ENCODE measurements at places on chromosomes 13 and 19.

- peak; percentile 21 for DNase-seq
Observed at GRCh38 chr13:79560954-79561353, 80.0 kb downstream of the NDFIP2 start.

- DNase-seq = no peak
Observed at GRCh38 chr13:43911278-43911677, 31.6 kb downstream of the LACC1 start.

DNA sequence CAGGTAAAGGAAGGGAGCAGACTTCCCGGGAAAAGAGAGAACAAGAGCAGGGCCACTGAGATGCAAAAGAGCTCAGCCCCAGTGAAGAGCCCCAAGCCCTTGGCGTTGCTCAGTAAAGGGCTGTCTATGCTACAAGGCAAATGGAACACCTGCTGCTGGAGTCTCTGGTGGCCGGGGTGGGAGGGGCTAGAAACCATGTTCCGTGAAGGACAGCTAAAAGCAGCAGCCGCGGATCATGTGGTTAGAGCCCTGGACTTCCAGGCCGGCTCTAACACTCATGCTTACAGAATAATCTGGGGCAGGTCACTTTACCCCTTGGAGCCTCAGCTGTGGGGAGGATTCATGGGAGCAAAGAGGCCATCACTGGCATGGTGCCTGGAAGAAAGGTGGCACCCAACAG, 17.8 kb downstream of the POU2F2 start:
- no peak for DNase-seq

- DNase-seq = peak; percentile 86
Observed at GRCh38 chr19:12564016-12564664, 12.9 kb upstream of the ZNF564 start.

DNA sequence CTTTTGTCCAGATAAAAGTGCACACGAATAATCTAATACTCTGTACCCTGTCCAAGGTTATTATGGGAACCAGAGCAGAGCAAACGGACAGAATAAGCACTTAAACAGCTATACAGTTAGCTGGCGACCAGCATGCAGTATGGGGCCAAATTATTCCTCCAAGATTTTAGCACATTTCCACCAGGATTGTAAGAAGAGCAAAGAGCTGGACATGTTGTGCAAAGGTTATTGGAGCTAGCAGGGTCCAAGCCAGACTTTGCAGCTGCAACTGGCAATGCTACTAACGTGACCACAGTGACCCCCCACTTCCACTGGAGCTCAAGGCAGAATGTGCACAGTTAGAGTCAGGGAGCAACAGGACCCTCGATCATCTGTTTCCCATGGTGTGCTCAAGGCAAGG, 89.9 kb downstream of the COL4A1 start:
- DNase-seq = no peak

DNA sequence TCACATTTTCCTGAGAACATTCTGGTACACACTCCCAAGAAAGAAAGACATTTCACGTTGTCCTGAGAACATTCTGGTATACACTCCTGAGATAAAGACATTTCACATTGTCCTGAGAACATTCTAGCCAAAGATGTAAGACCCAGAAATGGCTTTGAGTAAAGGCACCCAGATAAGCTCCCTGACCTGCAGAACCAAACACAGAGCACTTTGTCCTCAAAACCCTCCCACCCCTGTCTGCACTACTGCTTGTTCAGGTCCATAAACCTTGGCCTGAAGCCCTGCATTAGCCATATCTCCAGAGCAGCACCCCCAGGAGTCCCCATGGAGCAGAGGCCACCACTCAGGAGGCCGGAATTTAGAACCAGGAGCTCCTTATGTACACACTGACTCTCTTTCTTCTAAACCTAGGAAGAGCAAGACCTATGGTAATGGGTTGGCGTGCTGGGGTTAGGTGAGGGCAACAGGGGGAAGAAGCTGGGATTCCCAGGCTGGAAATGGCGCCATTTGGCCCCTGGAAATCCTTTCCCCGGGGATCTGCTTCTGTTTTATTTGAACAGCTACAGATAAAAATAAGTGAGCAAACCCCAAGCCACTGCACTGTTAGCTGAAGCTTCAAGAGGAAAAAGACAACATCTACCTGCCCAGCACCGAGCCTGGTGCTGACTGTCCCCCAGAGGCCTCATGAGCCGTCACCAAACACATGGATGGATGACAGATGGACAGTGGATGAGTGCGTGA, 13.7 kb downstream of the GAS6 start:
- no peak for DNase-seq

GRCh38 chr13:65606622-65607021, 1623.5 kb downstream of the PCDH9 start:
- DNase-seq = peak; percentile 19

DNA sequence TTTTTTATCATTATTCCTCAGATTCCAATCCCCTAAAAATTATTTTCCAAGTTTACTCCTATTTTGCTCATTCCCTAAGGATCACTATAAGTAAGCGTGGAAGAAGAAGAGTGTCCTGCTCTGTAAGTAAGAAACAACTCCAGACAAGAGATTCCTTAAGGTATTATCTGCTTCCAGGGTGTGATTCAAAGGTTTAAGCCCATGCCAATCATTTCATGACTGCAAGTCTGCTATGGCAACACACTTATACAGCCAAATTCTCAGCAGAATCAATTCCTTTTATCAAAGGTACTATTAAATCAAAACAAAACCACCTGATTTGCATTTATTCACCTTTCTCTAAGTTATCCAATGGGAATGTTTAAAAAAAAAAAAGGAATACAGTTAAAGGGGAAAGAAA, 43.7 kb downstream of the FOXO1 start:
- no peak for DNase-seq

- DNase-seq = no peak
Observed at GRCh38 chr19:3625996-3626472, 556 bp downstream of the CACTIN start.

- DNase-seq = no peak
Observed at GRCh38 chr13:111035861-111036260, 79.2 kb upstream of the ARHGEF7 start.

DNA sequence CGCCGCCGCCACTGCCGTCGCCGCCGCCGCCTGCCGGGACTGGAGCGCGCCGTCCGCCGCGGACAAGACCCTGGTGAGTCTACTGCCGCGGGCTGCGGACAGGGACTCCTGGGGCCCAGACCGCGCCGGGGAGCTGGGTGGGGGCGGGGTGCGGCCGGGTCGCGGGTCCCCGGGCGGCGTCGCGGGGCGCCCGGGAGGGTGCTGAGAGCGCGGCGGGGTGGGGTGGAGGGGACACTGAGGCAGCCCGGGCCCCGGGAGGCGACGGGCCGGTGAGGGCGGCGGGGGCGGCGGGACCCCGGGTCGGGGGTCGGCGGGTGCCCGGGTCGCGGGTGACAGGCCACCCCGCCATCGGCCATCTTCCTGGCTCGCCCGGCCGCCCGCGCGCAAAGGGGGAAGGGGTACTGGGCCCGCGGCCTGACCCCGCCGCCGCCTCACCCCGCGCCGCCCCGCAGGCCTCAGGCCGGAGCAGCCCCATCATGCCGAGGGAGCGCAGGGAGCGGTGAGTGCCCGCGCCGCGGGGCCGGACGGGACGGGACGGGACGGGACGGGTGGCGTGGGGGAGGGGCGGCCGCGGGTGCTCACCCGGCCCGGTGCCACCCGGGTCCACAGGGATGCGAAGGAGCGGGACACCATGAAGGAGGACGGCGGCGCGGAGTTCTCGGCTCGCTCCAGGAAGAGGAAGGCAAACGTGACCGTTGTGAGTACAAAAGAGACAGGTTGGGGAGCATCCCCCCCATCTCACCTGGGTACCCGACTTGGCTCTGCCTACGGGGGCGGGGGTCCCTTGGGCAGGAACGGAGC, 489 bp downstream of the CCNE1 start:
- no peak for DNase-seq

GRCh38 chr13:44660050-44660449, 83.9 kb upstream of the TSC22D1 start:
- no peak for DNase-seq

DNA sequence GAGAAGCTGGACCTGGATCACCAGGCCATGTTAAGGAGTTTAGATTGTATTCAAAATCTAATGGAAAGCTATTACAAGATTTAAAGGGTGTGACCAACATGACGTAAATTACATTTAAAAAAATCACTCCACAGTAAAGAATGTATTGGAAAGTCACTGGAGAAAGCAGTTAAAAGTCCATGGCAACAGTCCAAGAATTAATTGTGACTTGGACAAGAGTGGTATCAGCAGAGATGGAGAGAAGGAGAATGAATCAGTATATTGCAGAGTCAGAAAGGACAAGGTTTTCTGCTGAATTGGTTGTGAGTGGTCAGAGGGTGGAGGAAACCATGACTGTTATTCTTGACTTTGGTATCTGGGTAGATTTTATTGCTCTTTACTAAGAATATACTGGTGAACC, 535.1 kb upstream of the SLITRK1 start:
- DNase-seq = no peak
